ENCODE measurements at places on chromosomes 5 and 9.
A peak's percentile ranks its signal among the peaks of the same experiment; 100 is the strongest.

- DNase-seq, result peak; percentile 36
Measured at GRCh38 chr9:26310294-26310693, 582.3 kb downstream of the CAAP1 start.

- no peak for DNase-seq
Measured at GRCh38 chr5:38678076-38678475, 121.6 kb upstream of the LIFR start.

DNA sequence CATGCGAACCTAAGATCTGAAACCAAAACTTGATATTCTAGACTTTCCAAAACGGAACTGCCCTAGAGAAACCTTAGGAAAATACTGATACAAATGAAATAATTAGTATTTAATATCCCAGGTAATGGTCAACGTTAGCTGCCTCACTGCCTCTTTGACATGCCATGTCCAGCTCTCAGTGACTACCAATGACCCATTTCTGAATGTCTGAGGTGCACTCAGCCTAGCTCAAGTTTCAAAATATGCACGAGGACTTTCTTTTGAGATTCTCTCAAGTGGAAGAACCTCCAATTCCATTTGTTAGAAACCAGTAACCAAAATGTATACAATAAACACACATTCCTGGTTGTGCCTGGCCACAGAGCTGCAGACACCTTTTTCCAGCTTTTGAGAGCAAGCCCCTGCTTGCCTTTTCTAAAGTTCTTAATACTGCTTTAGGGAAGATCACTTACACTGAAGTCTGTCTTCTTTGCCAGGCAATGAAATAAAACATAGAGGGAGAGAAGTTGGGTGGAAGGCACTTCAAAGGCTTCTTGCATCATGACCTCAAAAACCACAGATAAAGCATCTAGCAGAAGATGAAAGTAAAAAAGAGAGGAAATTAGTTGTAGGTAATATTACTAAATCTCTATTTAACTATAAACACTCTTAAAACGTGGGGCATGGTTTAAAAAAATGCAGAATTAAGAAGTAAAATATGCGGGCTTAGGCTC, 87.9 kb downstream of the MRPS27 start:
- DNase-seq, result no peak

GRCh38 chr9:78091731-78092130, 60.1 kb upstream of the GNAQ start:
- DNase-seq, result no peak

GRCh38 chr5:99651298-99651697, 722.5 kb upstream of the CHD1 start:
- DNase-seq, result no peak

- DNase-seq, result no peak
Measured at GRCh38 chr9:13358128-13358527, 78.6 kb upstream of the MPDZ start.

DNA sequence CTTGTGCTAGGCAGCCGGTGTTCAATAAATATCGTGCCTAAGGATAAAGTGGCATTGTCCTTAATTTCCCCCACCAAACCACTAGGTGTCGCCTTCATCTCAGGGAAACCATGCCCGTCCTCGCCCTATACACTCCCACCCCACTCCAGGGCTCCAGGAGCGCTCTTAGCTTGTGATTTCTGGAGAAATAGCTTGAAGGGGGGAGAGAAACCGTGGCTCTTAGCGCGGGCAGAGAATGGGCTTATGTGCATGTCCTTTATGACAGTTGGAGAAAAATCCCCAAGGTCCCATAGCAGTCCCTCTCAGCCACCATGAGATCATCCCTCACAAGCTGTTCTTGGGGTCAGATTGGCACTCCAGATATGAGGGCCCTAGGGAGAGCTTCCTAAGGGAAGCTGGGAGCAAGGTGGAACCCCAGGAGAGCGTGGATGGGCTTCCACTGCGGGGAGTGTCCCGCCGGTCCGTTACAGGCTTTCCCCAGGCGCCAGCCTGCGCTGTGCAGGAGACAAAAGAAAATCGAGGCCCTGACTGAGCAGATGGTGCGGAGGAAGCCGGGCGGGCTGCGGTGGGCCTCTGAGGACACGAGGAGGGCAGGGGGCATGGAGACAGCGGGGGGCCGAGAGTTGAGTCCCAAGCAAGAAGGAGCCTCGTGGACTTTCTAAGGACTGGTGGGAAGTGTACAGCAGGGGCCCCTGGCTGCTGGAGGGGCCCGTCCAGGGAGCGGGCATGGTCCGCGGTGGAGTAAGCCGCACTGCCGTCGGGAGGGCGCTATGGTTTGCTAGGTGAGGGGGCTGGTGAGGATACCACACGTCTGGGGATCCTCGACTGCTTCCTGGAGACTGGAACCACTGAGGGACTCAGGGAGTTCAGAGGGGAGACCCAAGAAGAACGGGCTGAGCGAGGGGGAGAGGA, 750 bp upstream of the NPR2 start:
- peak; percentile 71 for DNase-seq

DNA sequence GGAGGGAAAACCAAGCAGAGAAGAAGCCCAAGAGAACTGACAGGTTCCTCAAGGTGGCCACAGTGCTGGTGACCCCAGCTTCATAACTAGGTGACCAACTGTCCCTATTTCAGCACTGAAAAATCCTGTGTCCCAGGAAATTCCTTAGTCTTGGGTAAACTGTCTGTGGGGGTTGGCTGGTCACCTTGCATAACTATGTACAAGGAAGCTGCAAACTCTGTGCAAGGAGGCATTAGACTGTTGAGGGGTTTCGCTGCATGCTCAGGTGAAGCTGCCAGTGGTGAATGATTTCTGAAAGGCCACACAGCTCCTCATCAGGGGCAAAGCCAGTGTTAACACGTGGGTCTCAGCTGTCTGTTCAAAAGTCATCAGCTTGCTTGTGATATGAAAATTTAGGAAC, 36.9 kb downstream of the PCSK5 start:
- no peak for DNase-seq

- no peak for DNase-seq
Measured at GRCh38 chr5:127228540-127229184, 61.9 kb upstream of the MEGF10 start.

GRCh38 chr5:132381614-132382013, 12.1 kb downstream of the SLC22A5 start:
- DNase-seq, result no peak

GRCh38 chr5:146645342-146645741, 129.4 kb upstream of the GPR151 start:
- DNase-seq, result no peak

- DNase-seq, result no peak
Measured at GRCh38 chr5:137696481-137696880, 39.4 kb downstream of the KLHL3 start.

GRCh38 chr9:93009337-93010015, 49.0 kb upstream of the SUSD3 start:
- DNase-seq, result no peak

DNA sequence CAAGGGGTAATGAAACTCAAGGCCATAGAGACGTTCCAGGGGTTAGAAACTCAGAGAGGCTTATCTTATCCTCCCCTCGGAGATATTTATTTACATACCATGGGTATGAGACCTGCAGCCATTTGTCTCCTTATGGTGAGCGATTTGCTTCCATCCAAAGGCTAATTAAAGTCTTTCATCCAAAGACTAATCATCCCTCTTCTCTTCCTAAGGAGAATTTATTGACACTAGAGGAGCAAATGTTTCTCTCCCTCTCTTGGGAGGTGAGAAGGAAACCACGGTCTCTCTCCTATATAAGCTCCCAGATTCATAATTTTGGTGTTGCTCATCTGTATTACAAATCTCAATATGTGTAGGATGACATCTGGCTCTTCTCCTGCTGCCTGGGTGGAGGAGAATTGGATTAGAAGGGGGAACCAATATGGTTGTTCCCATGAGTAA, 31.0 kb upstream of the RPS23 start:
- DNase-seq, result no peak

GRCh38 chr9:127132375-127132774, 9.9 kb upstream of the ANGPTL2 start:
- no peak for DNase-seq

- DNase-seq, result no peak
Measured at GRCh38 chr5:84080908-84081307, 303.8 kb downstream of the EDIL3 start.

DNA sequence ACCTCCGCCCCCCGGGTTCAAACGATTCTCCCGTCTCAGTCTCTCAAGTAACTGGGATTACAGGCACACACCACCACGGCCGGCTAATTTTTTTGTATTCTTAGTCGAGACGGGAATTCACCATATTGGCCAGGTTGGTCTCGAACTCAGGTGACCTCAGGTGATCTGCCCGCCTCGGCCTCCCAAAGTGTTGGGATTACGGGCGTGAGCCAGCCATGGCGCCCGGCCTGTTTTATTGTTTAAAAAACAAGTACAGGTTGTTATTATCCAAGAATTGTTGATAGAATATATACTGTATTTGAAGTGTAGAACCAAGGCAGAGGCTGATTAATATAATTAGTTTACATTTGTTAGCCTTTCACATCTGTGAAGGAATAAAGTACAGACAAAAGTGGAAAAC, 8.9 kb downstream of the PARP8 start:
- no peak for DNase-seq

DNA sequence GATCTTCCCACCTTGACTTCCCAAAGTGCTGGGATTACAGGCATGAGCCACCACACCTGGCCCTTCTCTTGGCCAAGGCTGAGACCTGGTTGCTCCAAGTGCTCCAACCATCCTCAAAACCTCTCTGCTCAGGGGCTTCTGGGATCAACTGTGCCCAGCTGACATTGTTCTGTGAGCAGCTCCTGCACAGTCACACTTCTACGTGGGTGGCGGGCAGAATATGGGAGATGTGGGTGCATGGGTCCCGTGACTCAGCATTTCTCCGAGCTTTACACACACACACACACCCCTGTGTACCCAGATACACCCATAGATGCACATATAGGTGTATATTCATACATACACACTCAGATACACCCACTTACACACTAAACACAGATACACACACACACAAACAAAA, 10.5 kb upstream of the MYORG start:
- DNase-seq, result no peak
